ENCODE measurements at places on chromosomes 7 and 10.

DNA sequence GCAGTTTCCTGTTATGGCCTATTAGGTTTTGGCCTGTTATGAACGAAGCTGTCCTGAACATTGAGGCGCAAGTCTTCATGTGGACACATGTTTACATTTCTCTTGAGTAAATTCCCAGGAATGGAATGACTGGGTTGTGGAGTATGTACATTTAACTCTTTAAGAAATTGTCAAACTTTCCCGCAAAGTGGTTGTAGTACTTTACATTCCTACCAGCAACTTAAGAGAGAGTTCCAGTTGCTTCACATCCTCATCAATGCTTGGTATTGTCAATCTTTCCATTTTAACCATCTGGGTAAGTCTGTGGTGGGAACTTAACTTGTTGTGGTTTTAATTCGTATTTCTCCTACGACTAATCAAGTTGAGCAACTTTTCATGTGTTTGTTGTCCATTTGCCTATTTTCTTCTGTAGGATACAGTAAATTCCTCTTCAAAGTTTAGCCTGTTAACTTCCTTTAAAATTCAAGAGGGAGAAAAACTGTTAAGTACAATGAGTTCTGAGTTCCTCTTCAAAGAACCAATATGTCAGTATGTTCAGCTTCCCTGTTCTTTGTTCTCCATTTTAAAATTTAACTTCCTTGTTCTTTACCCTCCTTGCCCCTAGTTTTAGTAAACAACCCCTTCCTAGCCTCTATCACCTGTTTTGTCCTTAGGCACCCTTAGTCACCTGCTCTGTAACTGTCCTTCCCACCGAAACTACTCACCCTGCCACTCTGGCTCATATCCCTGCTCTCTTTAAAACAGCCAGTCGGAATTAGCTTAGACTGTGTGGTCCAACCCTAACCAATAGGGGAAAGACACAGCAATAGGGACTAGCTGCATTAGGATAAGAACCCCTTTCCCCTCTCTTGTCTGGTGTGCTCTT, 74.0 kb downstream of the FAM241B start:
- DNase-seq, result no peak

DNA sequence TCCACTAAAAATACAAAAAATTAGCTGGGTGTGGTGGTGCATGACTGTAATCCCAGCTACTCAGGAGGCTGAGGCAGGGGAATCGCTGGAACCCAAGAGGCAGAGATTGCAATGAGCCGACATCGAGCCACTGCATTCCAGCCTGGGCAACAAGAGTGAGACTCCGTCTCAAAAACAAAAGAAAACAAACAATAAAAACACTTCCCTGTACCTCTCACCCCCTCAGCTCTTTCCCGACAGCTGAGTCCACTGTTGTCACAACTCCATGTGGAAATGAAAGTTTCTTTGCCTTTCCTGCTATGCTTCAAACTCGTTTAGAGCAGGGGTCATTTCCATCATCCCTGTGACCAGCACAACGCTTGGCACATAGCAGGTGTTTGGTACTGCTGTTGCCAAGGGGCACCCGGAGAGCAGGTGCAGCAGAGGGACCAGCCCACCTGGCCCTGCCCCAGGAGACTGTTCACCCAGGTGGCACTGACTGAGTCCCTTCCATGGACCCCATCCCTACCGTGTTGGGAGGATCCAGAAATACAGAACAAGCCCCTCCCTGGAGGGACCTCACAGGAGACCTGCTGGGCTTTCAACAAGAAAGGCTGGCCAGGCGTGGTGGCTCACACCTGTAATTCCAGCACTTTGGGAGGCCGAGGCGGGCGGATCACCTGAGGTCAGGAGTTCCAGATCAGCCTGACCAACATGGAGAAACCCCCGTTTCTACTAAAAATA, 4.9 kb downstream of the TMEM130 start:
- DNase-seq, result no peak

DNA sequence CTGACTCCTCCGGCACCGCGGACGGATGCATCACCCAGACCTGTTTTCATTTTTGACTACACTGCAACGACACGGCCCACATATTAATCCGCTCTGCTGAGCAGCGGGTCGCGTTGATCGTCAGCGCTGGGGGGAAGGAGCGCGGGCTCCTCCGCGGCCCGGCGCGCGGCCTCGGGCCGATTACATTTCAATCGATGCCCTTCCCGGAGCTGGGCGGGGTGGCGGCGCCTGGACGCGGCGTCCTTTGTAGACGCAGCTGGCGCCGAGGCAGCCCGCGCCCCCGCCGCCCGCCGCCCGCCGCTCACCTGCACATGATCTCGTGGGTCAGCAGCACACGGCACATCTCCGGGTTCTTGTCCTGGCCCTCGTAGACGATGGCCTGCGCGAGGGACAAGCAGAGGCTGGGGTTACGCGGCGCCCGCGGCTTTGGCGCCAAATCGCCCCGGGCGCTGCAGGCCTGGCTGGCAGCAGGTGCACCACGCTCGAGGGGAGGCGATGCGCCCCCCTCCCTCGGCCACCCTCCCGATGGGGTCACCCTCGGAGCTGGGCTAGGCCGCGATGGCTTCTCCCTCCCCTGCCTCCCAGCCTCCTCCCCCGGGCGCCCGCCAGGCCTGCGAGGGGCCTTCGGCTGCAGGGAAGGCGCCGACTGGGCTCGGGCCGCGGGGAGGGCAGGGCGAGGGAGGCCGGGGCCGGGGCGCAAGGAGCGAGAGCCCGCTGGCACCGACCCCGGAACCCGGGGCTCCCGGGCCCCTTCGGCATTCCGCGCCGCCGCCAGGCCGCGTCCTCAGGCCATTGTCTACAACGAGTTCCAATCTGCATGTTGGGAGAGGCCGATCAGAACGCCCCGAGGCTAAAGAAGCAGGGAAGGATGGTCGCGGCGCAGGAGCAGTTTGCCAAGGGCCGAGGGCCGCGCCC, 5.2 kb downstream of the EBF3 start:
- DNase-seq, result no peak

GRCh38 chr7:111413739-111414138, 148.6 kb downstream of the IMMP2L start:
- no peak for DNase-seq

GRCh38 chr10:88968391-88968790, 15.8 kb upstream of the ACTA2 start:
- no peak for DNase-seq

GRCh38 chr10:52269233-52269632, 44.8 kb upstream of the DKK1 start:
- DNase-seq, result no peak

- no peak for DNase-seq
Observed at GRCh38 chr7:85070967-85071628, 115.8 kb downstream of the SEMA3D start.

GRCh38 chr7:112362053-112362650, 88.1 kb upstream of the IFRD1 start:
- DNase-seq, result no peak

- no peak for DNase-seq
Observed at GRCh38 chr7:80764132-80764531, 125.7 kb downstream of the CD36 start.

- DNase-seq, result no peak
Observed at GRCh38 chr7:151591866-151592265, 72.2 kb upstream of the RHEB start.

DNA sequence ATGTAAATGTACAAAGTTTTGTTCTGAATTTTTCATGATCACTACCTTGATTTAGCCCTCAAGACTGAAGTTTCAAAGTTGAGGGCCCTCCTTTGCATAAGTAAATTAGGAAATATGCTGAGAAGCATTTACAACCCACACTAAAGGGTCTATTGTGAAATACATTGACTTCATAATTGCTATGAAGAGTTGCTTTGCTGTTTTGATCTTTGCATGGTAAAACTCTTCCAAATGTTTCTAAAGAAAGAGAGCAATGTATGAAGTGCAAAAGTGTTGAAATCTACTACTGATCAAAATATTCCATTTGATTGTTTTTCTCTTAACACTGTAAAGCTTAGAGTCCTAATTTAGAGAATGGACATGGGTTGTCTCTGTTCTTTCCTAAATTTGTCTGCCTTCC, 77.2 kb downstream of the C7orf25 start:
- no peak for DNase-seq

- DNase-seq, result no peak
Observed at GRCh38 chr10:6607182-6607581, 27.1 kb upstream of the PRKCQ start.

DNA sequence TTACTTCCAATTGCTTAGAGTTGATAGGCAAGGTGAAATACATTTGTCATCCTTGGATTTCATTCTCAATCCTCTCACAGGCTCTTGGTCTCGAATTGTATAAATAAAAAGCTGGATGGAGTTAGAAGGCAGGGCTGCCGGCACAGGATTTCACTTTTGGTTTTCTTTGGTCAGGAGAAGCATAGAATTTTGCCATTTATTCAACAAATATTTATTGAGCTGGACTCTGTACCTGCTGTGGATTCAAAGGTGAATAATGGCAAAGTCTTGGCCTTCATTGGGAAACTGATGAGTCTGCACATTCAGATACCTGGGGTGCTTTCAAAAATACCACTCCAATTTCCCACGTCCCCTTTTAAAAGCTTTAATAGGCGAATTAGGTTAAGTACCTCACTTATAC, 49.7 kb downstream of the PDK4 start:
- DNase-seq, result no peak

DNA sequence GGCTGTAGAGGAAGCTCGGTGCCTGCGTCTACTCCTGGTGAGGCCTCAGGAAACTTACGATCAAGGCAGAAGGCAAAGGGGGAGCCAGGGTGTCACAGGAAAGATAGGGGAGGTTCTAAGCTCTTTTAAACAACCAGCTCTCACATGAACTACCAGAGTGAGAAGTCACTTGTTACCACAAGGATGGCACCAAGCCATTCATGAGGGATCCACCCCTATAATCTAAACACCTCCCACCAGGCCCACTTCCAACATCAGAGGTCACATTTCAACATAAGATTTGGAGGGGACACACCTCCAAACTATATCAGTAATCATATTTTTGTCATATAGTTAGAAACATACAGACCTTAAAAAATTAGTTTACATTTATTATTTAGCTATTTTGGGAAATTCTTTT, 9.4 kb downstream of the NOC3L start:
- DNase-seq, result no peak

GRCh38 chr10:100642295-100642994, 102.9 kb upstream of the PAX2 start:
- DNase-seq, result no peak

GRCh38 chr7:31003721-31004120, 40.0 kb downstream of the GHRHR start:
- no peak for DNase-seq

- DNase-seq, result no peak
Observed at GRCh38 chr7:157006205-157006747, 4.2 kb downstream of the MNX1 start.

- DNase-seq, result no peak
Observed at GRCh38 chr7:42854571-42855118, 57.2 kb downstream of the C7orf25 start.

DNA sequence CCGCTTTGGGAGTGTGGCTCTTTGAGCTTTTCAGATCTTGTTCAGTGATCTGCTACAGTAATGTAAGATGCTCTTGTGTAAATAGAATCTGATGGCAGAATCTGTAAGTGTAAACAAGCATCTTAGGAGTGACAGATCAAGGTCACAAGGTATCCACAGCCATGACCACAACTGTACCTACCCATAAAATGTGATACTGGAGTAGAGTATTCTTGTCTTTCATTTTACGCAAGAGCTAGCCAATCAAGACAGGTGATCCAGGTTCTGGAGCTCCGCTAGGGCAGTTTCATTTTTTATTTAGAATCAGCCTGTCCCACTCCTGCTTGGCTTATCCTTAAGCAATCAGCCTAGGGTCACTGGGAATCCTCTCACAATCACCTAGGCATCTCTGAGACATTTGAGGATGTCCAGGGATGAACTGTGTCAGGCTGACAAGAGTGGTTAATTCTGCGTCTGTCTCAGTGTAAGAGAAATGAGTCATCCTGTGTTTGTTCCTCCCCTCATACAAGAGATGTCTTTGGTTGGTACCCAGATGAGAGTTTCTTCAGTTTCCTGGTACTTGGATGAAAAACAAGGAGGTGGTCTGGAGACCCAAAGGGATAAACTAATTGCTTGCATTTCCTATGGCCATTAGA, 13.6 kb downstream of the ZNF138 start:
- no peak for DNase-seq

- no peak for DNase-seq
Observed at GRCh38 chr10:7956508-7956907, 98.0 kb upstream of the GATA3 start.

DNA sequence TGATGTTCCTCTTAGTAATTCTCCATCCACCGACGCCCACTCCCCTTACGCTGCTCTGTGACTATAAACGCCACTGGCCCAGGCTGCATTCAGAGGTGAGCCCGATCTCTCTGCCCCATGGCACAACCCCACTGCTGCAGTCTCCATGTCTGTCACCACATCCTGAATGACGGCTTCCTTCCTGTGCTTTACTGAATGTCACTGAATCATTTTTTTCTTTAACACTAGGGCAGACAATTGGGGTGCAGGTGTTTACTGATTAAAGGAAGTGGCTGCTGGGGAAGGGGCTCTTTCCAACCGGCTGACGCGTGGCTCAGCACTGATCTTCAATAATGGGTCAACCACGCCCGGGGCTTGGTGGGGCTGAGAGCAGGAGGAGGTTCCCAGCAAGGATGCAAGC, 208.3 kb downstream of the USP6NL start:
- DNase-seq, result no peak

DNA sequence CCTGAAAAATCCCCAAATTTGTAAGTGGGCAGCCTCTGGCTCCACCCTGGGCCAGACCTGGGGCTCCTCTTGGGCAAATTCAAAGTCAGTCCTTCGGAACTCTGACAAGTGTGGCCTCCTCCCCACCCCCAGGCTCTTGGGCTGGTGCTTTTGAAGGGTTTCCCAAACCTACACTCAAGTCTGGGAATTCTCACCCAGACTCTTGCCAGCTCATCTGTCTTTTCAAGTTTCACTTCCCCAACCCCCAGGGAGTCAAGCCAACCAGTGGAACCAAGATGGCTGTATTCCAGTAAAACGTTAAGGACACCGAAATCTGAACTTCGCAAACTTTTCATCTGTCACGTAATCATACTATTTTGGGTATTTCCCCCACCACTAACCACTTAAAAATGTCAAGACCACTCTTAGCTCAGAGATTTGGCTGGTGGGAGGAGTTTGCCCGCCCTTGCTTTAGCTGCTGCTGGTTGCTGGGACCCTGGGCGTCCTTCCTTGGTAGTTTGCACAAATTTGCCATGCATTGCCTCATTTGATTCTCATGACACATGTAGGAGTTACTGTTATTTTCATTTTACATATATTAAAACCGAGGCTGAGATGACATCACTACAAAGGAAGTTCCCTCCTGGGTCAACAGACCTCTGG, 1.7 kb upstream of the MYO1G start:
- DNase-seq, result no peak

GRCh38 chr10:22648547-22648961, 65.8 kb downstream of the PIP4K2A start:
- DNase-seq, result no peak

DNA sequence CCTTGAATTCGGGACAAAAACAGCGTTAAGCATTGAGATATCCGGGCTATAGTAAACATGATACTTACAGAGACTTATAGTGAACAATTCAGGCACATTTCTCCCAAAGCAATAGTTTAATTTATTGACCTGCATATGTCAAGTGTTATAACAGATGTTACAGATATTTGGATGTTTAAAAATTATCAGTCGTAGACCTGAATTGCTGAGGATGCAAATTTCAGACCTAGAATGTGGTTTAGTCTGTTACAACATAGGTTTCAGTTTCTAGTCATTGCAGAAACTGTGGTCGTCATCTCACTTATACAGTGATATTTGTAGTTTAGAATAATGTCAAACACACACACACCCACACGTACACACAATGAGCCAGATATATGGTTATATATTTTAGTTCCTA, 85.2 kb downstream of the VTI1A start:
- DNase-seq, result no peak

Data from Calu3 (cell line).